Stimulated activated CD4-positive, alpha-beta T cell treated with anti-CD3 and anti-CD28 coated beads, Interleukin-15, amount 100 ng/mL, for 24 hours (primary cell): ENCODE measurements at places on chromosomes 13 and 19.
A peak's percentile ranks its signal among the peaks of the same experiment; 100 is the strongest.

DNA sequence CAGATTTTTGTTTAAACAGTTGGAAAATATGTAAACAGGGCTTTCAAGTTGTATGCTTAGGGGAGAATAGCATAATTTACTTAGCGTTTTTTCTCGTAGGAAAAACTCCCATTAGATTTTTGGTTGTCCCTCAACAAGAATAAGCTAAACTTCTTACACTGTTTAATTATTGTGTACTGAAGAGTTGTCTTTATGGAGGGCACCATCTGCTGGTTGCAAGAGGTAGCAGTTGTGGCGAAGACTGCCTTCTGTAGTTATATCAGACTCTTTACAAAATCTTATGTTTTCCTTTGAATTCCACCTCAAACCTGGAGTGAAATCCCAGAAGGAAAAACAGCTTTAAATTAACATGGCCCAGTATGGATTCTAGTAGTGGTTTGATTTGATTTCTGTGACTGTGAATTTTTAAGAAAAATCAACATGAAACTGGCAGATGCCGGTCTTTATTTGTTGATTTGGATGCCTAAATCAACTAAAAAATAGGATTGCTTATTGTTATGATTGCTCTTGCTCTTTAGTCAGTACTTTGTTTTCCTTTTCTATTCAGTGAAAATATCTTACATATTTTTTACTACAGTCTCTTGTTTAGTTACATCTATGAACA, 53.4 kb downstream of the PDS5B start:
- DNase-seq: peak; percentile 54

DNA sequence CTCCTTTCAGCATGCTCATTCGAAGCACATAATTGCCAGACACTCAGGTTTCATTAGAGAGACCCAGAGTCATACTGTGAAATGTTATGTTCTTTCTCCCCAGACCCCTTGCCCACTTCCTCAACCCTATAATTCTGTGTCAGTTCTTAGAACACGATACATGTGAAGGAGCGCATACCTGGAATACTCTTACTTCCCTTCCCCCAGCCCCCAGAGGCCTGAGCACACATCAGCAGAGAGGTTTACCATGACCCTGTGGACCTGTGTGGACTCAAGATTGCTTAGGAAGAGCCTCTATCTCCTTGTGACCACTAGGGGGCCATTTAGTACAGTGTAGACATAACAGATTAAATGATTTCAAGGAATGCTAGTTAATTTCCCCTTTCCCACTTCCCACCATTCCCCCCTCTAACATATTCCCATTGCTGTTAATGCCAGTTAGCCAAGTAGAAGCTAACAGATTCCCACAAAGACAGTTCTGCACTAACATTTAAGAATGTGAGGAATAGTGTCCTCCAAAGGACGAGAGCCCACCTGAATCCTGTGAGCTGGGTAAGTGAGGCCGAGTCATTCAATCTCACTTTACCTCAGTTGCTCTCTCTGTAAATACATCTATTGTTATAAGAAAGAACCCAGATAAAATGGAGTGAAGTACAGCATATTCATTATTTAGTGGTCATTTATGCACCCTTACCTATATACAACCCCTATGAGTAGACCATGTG, 154.2 kb upstream of the MAB21L1 start:
- DNase-seq: no peak

DNA sequence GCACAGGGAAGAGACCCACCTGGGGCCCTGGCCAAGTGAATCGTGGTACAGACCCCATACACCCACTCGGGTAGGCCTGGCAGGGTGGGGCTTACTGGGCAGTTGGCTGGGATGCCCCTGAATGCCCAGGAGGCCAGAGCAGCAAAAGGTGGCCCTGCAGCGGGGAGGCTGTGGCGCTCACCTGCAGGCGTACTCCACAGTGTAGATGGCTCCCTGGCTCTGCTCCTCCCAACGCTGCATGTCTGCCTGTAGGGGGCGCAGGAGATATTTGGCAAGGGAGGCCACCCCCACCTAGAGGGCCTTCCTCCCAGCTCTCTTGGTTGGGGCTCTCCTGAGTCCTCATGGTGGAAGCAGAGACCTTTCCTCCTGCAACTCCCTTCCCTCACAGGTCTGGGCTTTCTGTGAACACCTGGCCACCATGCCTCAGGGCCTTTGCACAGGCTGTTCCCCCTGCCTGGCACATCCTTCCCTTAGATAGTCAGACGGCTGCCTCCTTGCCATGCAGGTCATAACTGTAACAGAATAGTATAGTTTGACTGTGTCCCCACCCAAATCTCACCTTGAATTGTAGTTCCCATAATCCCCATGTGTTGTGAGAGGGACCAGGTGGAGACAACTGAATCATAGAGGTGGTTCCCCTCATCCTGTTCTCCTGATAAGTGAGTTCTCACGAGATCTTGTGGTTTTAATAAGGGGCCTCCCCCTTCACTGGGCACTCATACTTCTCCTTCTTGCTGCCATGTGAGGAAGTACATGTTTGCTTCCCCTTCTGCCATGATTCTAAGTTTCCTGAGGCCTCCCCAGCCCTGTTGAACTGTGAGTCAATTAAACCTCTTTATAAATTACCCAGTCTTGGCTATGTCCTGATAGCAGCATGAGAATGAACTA, 5.9 kb downstream of the BORCS8 start:
- peak; percentile 67 for DNase-seq

DNA sequence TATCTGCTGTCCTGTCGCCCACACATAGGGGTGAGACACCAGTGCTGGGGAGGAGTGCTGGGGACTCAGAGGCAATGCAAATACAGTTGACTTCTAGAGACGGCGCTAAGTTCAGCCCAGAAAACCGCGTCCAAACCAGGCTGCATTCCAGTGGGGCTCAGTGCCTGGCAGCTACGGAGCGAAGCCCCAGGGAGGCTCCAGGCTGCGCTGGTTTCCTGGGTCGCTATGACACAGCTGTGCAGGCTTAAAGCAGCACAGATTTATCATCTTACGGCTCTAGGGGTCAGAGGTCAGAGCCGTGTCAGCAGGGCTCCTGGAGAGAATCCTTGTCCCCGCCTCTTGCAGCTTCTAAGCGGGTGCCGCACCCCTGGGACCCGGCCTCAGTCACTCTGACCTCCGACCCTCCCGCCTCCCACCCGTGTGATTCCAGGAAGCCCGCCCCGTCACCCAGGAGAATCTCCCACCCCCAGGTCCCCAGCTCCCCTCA, 61.6 kb downstream of the ANKRD10 start:
- no peak for DNase-seq

DNA sequence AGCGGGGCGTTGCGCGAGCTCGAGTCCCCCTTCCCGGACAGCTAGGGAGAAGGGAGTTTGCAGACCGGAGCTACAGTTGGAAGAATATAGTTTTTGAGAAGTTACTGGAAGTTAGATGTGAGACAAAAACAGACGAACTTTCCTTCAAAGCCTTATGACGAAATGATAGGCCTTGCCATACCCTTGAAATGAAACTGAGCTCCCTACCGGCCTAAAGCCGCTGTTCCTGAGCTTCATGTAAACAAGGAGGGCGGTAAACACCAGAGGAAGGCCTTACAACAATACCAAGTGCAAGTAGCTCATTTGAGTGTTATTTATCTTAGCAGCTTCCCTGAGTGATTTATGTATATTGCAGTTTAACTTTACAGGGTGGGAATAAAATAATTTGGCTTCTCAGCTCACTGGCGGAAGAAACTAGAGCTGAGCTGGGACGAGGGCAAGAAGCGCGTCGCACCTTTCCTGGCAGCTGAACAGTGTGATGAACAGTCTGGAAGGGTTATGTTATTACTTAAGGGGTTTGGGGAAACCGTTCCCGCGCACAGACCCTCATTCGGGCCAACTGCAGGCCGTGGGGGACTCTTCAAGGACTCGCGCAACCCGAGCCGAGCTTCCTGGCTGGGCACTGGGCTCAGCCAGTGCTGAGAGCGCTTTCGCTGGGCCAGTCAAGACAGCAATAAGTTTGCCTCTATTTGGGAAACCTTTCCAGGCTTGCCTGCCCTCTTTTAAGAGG, 111.2 kb downstream of the KCNRG start:
- DNase-seq: no peak
